Stimulated activated CD4-positive, alpha-beta T cell treated with anti-CD3 and anti-CD28 coated beads, Interleukin-12 subunit alpha, Interleukin-12 subunit beta, amount 100 ng/mL, for 48 hours (primary cell): ENCODE measurements at places on chromosomes 11 and 22.

DNA sequence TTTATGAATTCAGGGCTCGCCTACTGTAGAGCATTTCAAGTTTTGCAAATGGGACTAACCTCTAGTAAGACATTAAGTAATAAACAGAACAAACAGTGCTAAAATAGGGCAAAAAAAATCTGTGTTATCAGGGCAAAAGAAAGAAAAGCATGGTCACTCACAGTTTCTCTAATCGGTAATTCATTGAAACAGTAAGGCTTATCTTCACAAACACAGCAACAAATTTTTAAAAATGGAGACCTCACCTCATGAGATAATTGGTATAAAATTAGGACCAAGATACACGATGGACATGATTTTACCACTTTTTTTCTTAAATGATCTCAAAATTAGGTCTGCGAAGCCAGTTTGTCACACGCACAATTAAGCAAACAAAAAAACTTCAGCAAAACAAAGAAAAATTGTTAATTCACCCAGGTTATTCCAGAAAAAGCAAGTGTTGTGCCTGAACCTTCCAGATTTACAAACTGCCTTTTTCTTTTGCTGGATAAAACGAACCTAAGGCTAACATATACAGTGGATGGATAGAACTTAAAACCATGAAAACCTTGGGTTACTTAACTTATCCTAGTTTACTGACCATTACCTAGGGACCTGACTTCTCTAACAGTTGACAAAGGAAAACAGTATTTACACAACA is 1.4 kb downstream of the TMEM123 start:
- no peak for DNase-seq

DNA sequence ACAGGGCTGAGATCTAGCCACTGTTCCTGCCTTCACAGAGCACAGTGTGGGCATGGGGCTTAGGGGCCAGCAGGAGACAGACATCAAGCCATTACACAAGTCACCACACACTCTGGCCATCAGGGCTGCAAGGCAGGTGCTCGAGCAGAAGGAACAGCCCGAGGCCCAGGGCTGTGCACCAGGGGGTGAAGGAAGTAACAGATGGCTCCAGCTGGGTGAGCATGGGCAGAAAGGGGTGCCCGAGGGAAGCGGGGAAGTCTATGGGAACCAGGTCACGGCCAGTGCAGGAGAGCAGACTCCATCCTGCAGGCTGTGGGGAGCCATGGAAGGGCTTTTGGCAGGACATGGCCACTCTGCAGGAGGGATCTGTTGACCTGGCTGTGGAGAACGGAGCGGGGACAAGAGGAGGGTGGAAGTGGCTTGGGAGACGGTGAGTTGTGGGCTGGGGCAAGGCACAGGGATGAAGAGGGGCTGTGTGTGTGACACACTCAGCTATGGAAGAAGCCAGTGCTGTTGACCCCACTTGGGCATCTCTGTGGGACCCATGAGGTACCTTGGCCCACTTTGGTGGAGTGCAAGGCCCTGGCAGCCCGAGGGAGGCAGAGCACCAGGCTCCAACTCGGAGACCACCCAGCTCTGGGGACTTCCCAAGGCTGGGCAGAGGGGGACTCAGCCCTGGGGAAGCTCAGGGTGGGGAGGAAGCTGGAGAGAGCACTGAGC is 3.6 kb downstream of the C11orf68 start:
- no peak for DNase-seq

DNA sequence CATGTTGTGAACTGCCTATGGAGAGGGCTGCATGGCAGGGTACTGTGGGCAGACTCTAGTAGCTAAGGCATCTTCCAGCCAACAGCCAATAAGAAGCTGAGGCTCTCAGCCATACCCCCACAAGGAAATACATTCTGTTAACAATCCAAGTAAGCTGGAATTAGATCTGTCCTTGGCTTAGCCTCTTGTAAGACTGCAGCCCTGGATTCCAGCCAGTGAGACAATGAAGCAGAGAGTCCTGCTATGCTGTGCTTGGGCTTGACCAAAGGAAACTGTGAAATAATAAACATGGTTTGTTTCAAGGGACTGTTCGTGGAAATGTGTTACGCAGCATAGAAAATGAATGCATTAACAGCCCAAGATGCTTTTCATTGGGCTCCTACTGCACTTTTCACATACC is 1097.4 kb upstream of the CCDC90B start:
- no peak for DNase-seq

GRCh38 chr11:86035164-86035563 is 33.7 kb downstream of the PICALM start:
- DNase-seq, result no peak

DNA sequence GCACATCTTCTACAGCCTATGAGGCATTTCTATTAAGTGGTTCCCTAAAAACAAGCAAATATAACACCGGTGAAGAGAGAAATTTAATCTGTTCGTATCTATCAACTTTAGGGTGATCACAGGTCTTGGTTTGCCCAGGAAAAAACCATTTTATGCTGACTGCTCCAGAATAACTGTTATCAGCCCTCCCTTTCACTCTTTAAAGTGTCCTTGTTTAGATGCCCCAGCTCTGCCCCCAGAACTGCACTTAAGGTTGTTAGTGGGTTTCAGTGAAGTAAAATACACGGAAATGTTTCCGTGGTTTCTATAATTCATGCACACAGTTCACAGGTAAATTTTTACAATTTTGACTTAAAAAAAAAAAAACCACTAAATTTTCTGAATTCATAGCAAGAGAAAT is 70.0 kb downstream of the NARS2 start:
- no peak for DNase-seq
